NT2/D1 (cell line): ENCODE measurements at places on chromosomes 5 and 9.

GRCh38 chr9:2985343-2985742 is 141.4 kb upstream of the PUM3 start:
- no peak for DNase-seq

- DNase-seq = no peak
Measured at GRCh38 chr5:139651043-139651834, 3.1 kb downstream of the CXXC5 start.

GRCh38 chr5:163997965-163998364 is 492.5 kb downstream of the MAT2B start:
- no peak for DNase-seq

DNA sequence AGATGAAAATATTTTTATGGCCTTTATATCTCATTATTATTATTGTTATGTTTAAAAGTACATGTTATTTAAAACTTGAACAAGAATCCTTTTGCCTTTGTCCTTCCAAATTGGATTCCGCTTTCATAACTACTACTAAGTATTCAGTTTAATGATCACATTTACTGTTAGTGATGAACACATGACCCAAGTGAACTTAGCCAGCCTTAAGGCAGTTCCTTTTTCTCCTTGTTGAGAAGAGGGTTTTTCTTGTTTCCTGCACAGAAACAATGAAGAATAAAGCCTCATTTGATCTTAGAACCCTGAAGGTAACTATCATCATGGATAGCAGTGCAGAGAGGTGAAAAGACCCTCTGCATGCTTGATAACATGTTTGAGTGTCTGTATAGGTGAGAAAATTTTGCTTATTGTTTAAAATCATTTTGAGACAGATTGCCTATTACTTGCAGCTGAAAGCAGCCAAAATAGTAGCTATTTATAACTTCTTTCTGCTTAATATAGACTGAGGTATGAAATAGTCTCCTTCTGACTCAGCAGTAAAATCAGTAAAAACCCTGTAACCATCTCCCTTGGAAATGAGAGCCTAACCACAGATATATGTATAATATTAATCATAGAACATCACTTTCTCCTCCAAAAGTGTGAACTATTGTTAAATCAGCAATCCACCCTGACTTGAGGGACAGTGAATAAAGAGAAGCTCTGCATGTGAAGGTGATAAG is 266.2 kb downstream of the SPATA31D1 start:
- no peak for DNase-seq

DNA sequence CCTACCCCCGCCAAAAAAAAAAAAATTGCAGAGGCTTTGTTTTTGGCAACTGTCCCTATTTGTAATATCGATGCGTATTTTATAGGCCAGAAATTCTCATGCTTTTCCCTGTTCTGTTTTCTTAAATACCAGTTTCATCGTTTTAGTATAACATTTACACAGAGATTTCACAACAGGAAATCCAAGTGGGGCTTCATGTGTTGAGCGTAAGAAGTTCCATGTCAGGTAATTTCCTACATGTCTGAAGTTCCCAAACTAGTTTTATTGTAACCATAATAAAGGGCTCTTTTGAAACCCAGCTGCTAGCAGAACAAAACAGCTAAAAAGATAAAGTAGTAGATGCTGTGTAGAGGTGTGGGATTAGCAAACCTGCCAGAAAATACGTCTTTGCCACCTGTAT is 4.2 kb downstream of the SMC5 start:
- no peak for DNase-seq

DNA sequence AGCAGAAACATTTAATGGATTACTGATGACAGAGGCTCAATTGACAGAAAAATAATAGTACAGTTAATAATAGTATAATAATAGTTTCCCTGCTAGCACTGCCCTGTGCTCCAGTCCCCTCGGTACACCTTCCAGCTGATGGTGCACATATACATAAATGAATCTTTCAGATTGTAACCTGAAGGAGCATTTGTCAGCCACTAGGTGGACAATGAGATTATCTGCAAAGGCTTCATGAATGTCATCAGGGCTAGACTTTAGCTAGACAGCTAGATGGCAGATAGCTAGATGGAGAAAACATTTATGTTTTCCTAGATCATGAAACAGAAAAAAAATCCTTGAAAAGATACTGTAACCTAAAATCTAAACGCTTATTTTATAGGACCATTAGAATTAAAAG is 304.4 kb upstream of the SMC2 start:
- DNase-seq = no peak

DNA sequence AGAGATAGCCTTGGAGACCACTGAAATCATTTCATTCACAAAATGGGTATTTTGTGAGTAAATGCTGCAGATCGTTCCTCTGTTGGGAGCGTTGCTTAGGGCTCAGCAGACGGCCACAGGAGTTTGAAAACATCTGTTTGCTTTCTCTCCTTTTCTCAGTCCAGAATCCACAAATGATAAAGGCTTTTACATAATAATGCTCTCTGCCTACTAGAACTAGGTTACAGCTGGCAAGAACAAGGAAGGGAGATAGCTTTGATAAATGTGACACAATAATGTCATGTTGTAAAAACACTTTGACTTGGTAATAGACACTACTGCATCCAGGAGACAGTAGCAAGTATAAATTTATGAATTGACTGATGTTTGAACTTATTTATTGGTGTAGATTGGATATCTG is 1072.4 kb upstream of the CDH6 start:
- DNase-seq = no peak

DNA sequence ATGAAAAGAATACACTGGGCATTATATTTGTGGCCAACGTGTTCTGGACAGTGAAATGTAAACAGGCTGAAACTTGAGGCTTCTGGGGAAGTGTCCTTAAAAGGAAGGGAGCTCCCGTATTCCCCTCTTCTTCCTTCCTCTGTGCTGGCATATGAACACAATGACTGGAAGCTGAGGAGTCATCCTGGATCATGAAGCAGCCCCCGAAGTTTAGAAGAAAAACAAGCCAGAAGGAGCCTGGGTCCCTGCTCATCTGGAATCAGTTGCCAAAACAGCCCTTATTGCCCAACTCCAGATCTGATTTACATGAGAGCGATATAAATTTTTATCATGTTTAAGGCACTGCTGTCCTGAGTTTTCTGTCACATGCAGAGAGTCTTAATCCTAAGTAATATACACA is 65.4 kb upstream of the SLC1A1 start:
- DNase-seq = no peak

- DNase-seq = no peak
Measured at GRCh38 chr5:1468629-1469527, 23.6 kb upstream of the SLC6A3 start.

DNA sequence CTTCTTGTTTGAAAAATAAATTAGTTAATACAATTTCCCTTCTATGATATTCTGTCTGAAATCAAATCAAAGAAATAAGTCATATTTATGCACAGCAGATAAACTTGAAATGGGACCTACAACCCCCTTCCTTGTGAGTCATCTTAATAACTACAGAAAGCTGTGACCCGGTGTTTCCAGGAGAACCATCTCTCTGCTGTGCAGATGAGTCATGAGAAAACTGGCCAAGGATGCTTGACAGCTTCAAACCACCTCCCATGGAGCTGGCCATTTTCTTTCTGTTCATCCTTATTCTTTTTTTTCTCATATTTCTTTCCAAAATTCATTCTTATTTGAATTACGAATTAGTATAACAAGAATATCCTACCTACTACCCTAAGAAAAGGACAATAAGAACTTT is 43.4 kb upstream of the NR4A3 start:
- DNase-seq = no peak

GRCh38 chr5:8321272-8321671 is 452.3 kb downstream of the MTRR start:
- DNase-seq = no peak

GRCh38 chr5:77693913-77694312 is 55.4 kb upstream of the OTP start:
- no peak for DNase-seq

- DNase-seq = no peak
Measured at GRCh38 chr5:3198074-3198449, 397.6 kb upstream of the IRX1 start.

- no peak for DNase-seq
Measured at GRCh38 chr5:43376496-43377140, 35.6 kb downstream of the CCL28 start.

GRCh38 chr5:59838989-59839388 is 54.5 kb downstream of the PDE4D start:
- DNase-seq = no peak

DNA sequence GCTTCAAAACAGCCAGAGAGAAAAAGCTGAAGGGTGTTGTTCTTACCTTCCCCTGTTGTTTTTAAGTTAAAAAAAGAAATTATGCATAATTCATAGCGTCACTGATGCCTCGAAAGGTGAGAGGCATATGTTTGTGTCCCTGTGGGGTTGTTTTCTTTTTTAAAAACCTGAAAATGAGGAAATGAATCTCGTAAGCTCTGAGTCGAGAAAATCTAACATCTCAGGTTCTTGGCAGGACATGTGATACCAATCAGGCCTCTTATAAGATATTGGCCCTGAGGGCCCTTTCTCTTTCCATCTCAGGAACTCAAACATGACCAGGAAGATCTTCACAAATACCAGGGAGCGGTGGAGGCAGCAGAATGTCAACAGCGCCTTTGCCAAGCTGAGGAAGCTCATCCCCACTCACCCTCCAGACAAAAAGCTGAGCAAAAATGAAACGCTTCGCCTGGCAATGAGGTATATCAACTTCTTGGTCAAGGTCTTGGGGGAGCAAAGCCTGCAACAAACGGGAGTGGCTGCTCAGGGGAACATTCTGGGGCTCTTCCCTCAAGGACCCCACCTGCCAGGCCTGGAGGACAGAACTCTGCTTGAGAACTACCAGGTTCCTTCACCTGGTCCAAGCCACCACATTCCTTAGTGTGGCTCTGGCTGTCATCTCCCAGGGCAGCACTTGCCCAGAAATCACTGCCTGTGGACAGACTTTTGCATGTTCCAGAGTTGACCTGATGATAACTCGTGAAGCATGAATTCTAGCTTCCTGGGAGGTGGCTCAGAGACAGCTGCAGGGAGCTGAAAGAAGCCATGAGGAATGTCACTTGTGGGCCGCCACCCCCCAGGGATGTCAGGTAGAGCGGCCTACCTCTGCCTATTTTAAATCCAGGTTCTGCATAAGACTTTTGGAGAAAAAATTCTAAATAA is at the start of gene TAL2:
Gene TAL2 (plus strand): TSS at position 274 of the 921 bp plus-strand sequence. CDS start 40 bp downstream, at position 314.
- no peak for DNase-seq

- no peak for DNase-seq
Measured at GRCh38 chr5:179802950-179803562, 3.6 kb downstream of the MGAT4B start.

GRCh38 chr5:68932830-68933434 is 160.9 kb upstream of the SLC30A5 start:
- DNase-seq = no peak

GRCh38 chr9:93655621-93656425 is 79.4 kb downstream of the PHF2 start:
- DNase-seq = no peak

DNA sequence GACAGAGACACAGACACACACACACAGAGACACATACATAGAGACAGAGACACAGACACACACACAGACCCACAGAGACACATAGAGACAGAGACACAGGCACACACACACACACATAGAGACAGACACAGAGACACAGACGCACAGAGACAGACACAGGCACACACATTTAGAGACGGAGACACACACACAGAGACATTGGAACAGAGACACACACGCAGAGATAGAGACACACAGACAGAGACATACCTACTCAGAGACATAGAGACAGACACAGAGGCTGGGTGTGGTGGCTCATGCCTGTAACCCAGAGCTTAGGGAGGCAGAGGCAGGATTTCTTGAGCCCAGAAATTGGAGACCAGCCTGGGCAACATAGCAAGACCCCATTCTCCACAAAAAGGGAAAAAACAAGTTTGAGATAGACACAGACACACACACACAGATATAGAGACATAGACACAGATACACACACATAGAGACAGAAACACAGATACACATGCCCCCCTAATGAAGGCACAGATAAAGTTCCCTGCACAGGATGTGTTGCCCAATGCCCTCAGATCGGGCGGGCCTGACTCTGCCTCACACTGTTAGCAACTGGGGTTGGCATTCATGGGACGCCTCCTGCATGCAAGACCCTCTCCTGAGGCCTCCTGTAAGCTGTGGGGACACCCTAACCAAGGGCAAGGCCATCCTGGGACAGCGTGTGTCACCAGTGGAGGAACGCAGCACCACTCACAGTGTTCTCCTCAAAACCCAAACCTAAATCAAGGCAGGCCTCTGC is 3.3 kb upstream of the RALGDS start:
- DNase-seq = no peak

GRCh38 chr9:71697882-71698281 is 70.4 kb downstream of the CEMIP2 start:
- DNase-seq = no peak

DNA sequence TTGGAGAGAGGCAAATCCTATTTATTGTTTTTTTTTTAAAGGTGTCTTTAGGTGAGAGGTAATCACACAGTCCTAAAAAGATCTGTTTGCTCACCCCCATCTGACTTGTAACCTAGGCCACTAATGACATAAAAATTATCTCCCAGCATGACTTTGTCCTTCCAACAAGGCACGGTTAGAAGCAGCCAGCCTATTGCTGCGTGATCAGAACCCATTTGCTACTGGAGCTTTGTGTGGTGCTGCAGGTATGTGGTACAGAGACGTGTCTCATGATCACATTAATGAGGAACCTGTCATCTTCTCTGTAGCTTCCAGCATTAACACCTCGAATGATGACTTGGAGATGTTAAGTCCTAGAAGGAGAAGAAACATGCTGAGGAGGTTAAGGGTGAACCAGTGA is 555.8 kb upstream of the TLE4 start:
- DNase-seq = no peak

DNA sequence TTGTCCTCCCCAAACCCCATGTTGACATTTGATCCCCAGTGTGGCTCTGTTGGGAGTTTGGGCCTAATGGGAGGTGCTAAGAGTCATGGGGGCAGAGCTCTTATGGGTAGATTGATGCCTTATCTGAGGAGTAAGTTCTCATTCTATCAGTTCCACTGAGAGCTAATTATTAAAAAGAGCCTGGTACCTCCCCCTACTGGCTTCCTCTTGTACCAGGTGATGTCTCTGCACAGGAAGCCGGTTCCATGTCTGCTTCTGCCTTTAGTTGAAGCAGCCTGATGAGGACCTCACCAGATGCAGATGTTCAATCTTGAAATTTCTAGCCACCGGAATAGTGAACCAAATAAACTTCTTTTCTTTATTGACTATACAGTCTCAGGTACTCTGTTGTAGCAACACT is 10.8 kb downstream of the GABRB2 start:
- DNase-seq = no peak
